ENCODE measurements at places on chromosomes 16 and 17. TPM values are rescaled to one million over a fixed set of nuclear protein-coding genes. Genes with fewer than 3 reads are reported as not detected.

GP1BA gene
- not detected for total RNA-seq

DNAI2 gene
- not detected for total RNA-seq

NUDT7 gene
- 9.2 TPM for total RNA-seq

CORO6 gene
- 8.3 TPM for total RNA-seq

DNA sequence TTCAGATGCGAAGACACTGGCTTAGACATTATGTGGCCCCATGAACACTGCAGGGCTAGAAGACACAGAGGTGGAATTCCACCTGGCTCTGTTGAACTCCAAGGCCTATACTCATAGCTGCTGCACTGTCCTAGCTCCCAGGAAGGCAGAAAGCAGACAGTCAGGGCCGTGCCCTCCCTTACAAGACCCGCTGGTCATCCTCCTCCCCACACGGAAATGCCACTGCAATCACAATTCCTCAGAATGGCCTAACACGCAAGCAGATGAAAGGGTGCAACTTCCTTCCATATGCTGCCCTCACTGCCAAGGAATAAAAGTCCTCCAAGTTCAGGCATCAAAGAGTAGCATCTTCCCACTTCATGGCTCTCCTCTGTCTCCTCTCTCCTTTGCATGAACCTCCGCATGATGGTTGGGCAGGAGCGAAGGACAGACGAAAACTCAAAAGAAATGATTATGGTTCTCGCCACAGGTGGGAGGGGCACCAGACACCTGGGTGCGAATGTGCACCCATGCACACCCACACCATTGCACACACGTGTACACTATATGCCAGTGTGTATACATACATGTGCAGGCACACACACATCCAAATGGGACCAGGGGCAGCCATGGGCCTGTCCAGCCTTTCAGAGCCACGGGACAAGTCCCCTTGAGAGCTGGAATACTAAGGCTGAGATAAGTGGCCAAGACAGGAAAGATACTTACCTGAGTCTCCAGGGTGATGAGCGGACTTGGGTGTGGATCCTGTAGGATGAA lies 113.3 kb downstream of the XYLT1 start:
- no peak for DNase-seq

DNA sequence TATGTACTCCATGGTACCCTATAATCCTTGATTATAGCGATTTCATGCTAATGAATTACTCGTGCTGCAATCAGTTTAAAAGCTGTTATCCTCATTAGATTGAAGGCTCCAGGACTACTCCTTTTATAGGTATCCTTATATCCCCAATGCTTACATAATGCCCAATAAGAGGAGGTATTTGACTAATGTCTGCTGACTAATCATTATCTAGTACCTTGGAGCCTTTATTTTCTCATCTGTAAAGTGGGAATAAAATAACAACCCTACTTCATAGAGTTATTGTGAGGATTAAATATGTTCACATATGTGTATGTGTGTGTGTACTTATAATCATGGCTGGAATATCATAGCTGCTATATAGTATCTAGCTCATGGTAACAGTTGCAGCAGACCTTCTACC lies 1031.5 kb downstream of the CDH11 start:
- DNase-seq, result no peak

GRCh38 chr17:21172846-21173245 lies 41.1 kb downstream of the TMEM11 start:
- DNase-seq, result no peak

DNA sequence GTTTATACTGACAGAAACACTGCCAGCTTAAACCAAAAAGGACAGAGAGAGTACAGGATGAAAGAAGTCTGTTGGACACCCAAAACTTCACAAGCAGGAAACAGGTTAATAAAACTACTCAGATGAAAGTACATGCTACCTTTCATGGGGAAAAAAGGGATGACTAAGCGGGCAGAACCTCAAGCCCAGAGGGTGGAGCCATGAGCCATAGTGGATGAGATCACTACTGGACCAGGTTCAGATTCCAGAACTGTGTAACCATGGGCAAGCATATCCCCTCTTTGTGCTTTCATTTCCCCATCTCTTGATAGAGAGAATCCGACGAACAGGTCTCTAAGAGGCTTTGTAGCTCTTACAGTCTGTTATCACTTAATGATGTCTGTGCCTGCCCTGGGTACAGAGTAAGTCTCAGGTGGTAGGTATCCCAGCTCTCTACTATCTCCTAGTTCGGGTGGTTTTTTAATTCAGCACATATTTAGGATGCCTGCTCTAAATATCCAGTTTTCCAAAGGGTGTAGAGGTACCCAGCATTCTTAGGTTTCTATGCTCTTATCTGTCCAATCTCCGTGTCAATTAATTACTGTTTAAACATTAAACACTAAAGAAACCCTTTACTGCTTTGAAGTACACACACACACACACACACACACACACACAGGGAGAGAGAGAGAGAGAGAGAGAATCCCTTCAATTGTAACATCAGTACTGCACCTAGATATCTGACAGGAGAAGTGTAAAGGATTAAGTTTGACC lies 206.7 kb downstream of the ZNF423 start:
- peak; percentile 80 for DNase-seq

DNA sequence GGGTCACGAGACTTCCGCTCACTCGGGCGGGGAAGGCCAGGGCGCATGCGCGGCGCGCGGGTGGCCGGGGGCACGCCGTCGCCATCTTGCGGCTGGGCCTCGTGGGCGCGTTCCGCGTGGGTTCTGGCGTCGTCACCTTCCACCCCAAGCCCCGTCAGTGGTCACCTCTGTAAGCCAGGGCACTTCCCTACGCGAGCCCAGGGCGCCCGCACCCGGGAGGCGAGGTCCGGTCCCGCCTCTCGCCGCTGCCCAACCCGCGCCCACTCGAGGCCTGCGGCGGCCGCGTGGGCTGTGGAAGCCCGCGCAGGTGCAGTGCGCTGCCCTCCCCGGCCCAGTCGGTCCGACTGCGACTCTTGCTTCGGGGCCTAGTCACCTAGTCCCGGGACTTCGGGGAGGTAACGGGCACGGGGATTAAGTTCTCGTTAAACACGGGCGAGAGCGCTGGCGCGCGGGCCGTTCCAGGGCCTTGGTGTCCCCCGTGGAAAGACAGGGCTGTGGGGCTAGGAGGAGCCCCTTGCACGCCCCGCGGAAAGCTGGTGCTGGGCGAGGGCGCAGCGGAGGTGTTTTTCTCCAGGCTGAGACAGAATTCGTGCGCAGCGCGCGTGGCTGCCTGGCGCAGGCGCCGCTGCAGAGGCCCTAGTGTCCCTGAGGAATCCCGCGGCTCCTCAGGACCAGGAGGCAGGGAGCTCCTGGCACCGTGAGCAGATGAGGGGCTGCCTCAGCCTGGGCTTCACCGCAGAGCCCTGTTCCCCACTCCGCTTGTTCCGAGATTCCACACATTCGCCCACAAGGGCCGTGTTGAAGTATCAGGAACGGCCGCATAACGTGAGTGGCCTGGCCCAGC lies 472 bp upstream of the ARHGDIA start:
- DNase-seq, result peak; percentile 84
